ENCODE measurements at places on chromosomes 4 and X.

- DNase-seq, result no peak
Measured at GRCh38 chrX:137652086-137652485, 86.2 kb downstream of the ZIC3 start.

GRCh38 chrX:153434801-153435200 is 11.1 kb downstream of the TREX2 start:
- DNase-seq, result no peak

- DNase-seq, result no peak
Measured at GRCh38 chr4:110042545-110043517, 130.1 kb downstream of the EGF start.

- DNase-seq, result no peak
Measured at GRCh38 chr4:140595065-140595464, 26.3 kb upstream of the UCP1 start.

- no peak for DNase-seq
Measured at GRCh38 chr4:138510053-138510452, 267.9 kb upstream of the SLC7A11 start.

DNA sequence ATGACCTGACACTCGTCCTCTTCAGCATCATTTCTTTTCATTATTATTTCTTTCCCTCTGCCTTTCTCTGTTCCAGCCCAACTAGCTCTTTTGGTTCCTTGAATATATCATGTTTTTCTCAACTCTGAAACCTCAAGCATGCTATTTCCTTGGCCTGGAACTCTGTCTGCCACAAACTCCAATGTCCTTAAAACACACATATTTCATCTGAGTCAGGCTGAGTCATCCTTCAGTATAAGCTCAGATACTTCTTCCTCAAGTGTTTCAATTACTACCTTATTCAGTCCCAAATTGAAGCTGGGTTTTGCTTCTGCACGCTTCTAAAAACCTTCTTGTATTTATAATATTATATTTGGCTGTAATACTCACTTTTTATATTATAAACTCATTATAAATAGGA is 424.2 kb downstream of the PDGFC start:
- no peak for DNase-seq
